ENCODE measurements at places on chromosomes 3 and 15.

- no peak for DNase-seq
Observed at GRCh38 chr3:88879905-88880304, 227.5 kb upstream of the EPHA3 start.

GRCh38 chr15:74541494-74542165 is 610 bp downstream of the ARID3B start:
- DNase-seq, result peak; percentile 58

- peak; percentile 71 for DNase-seq
Observed at GRCh38 chr3:1082108-1082507, 10.7 kb upstream of the CNTN6 start.

DNA sequence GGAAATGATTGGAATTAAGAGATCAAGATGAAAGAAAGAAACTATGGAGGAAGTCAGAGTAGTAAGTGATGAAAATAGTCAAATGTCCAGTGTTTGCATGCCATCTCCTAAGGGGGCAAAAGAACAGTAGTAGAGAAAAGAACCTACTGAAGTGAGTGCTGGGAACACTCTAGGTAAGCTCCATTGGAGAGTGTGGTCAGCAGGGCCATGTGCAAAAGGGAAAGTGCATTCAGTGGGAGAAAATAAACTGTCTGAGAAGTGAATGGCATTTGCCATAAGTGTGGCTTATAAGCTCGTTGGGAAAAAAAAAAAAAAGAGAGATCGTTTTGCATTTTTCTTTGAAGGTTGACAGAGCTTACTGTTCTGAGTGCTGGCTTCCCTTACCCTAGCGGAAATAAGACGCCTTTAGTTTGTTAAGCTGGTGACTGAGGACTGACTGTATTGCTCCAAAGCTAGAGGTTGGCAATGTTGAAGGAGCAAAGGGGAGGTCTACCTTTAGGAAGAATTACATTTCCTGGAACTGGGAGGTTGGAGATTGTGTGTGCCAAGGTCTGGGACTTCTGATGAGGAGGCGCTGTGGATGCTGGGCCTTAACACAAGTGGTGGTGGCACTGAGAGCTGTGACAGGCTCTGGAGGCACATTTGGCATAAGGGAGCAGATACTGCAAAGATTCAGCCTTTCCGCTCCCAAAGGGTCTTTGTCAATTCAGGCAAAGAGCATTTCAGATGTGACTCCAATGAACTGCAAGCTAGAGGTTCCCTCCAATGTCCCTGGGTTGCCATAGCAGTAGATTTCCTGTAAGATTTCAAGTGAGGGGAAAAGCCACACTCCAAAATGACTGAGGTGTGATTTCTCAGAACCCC is 287.8 kb upstream of the SATB1 start:
- no peak for DNase-seq

DNA sequence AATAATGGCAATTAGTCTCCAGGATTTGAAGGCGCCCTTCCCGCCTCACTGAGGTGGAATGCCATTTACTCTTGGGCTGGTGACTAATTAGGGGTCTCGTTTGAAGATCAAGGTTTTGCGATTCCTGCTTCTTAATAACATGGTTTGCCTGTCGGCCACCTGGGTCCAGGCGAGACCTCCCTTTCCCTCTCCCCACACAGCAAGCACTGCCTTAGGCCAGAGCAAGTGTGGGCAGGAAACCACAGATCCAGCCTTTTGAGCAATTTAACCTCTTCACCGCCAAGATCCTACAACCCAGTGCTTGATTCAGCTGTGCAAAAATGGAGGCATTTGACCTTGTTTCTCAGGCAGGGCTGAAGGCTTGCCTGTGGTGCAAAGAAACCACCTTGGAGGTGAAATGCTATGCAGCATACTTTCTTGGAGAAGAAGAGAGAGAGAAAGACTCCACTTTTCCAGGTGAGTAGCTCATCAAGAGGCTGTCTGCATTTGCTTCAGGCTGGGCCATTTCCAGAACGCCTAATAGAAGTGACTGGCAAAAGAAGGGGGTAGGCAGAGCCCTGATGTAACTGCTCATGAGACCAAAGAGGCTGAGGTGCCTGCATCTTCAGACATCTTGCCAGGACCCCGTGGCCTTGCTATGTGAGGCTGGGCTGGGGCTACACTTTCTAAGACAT is 34.1 kb upstream of the WNT5A start:
- peak; percentile 83 for DNase-seq

Measured in NCI-H69 (cell line).